Peyer's patch (tissue), 4 donors: ENCODE measurements at places on chromosomes 13 and 19. TPM values are rescaled to one million over a fixed set of nuclear protein-coding genes. Genes with fewer than 3 reads are reported as not detected.

Gene POU2F2
- total RNA-seq: 0.88 TPM

Gene ITGBL1
- total RNA-seq: 2.6 TPM

Gene NFIX
- total RNA-seq: 42.8 TPM

Gene PRTN3
- total RNA-seq: not detected

Gene ZNF627
- total RNA-seq: 4.4 TPM

Gene CRX
- total RNA-seq: not detected

Gene ZNF846
- total RNA-seq: 15.7 TPM

Gene IFNL1
- not detected for total RNA-seq

Gene CAMSAP3
- total RNA-seq: 57.3 TPM

Gene FFAR1
- total RNA-seq: not detected

Gene ZNF296
- 2.1 TPM for total RNA-seq

Gene SYNGR4
- not detected for total RNA-seq

Gene NOVA2
- 4.1 TPM for total RNA-seq

Gene GJA3
- total RNA-seq: not detected

Gene APLP1
- total RNA-seq: 1.5 TPM

Gene KIR2DL3
- total RNA-seq: not detected

Gene NLRP4
- not detected for total RNA-seq

Gene CTXN1
- total RNA-seq: 1.6 TPM

Gene WDR88
- not detected for total RNA-seq

Gene LILRB4
- not detected for total RNA-seq

Gene SLC5A5
- total RNA-seq: not detected

Gene IGSF23
- 20.7 TPM for total RNA-seq

Gene KLK3
- 1.9 TPM for total RNA-seq

Gene B3GNT8
- 49.4 TPM for total RNA-seq

Gene KMT2B
- 41.3 TPM for total RNA-seq

Gene CD70
- not detected for total RNA-seq

Gene ERICH6B
- total RNA-seq: not detected
